Activated B cell treated with CpG ODN at 0.5 μM for 24 hours (primary cell): ENCODE measurements at places on chromosomes 3 and 15. TPM values are rescaled to one million over a fixed set of nuclear protein-coding genes. Genes with fewer than 3 reads are reported as not detected.

DNA sequence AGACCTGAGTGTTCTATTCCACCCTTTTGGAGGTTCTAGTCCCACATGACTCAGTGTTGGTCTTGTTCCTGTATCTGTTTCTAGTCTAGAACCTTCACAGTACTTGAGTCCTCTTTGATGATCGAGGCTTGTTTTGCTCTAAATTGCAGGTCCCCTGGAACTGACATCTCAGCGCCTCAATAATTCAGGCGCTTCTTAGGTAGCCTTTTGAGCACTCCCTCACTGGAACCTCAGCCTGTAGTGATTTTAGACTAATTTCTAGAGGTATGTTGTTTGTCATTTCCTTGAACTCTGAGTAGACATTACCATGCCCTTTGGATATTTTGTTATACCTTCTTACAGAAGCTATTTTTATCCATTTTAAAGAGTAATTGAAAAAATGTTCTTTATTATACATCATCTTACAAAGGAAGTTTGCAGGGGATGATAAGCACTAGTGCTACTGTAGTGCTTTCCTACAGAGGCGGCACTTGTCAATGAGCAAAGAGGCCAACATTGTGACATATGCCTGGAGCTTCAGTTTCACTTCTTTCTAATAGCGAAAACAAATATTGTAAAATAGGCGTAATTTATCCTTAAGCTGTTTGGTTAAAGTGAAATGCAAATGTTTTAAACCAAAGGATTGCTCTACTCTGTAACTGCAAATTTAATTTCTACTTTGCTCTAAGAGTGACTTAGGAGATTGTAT is 75.7 kb downstream of the EFL1 start:
- DNase-seq, result no peak

GRCh38 chr15:67187351-67187854 is 67.1 kb downstream of the AAGAB start:
- no peak for DNase-seq

DNA sequence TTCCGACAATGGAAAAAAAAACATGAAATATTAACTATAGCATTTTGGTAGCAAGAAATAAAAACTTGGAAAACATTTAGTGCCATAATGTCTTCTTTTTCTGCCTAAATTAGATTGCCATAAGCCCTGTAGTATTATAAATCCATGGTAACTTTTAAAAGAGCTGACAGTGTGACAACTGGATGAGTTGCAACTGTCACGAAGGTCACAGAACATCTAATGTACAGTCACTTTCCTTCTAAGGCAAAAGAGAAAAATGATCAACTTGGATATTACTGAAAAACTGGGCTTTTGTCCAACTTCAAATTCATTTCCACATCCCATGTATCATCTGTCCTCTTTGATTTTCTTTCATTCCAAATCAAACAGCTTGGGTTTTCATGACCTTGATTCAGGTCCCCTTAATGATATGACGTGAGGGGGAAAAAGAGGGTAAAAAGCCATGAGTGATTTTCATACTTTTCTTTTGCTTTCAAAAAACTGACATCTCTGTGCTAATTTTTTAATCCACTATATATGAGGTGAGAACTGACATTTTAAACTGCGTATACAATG is 602 bp downstream of the CPB1 start:
- DNase-seq, result no peak

- no peak for DNase-seq
Measured at GRCh38 chr3:127998596-127998995, 53.6 kb upstream of the SEC61A1 start.

GRCh38 chr15:43230640-43231115 is 9.9 kb upstream of the EPB42 start:
- no peak for DNase-seq

The ALDH1A2 gene
- total RNA-seq, result not detected in 2 replicates

The SCN5A gene
- 0.02 TPM in 1 of 2 replicates, not detected in the other for total RNA-seq

The FBXW12 gene
- total RNA-seq, result not detected in 2 replicates
